Iris pigment epithelial cell (primary cell): ENCODE measurements at places on chromosomes 7 and 10.

GRCh38 chr10:16518822-16519221, 2.9 kb downstream of the C1QL3 start:
- peak; percentile 12 for DNase-seq

DNA sequence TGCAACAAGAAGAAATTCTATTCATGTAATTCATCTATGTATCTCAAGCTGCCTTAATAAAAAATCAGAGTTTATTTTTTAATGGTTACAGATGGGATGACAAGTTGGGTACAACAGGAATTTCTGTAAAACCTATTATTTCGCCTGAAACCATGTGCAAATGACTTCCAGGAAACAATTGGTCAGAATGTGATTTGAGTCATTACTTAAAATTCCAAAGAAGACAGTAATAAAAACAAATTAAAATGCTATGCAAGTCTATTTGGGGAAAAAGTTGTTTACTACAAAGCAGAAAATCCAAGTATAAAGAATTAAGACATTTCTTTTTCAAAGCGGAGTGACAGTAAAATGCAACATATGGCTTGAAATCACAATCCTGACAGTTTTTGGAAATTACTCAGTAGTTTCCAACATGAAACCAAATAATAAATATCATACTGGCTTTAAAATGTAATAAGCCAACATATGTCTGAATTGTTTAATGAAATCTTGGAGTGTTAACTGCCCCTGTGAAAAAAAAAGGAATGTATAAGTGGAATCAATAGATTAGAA, 41.5 kb upstream of the SEMA3C start:
- peak; percentile 25 for DNase-seq

DNA sequence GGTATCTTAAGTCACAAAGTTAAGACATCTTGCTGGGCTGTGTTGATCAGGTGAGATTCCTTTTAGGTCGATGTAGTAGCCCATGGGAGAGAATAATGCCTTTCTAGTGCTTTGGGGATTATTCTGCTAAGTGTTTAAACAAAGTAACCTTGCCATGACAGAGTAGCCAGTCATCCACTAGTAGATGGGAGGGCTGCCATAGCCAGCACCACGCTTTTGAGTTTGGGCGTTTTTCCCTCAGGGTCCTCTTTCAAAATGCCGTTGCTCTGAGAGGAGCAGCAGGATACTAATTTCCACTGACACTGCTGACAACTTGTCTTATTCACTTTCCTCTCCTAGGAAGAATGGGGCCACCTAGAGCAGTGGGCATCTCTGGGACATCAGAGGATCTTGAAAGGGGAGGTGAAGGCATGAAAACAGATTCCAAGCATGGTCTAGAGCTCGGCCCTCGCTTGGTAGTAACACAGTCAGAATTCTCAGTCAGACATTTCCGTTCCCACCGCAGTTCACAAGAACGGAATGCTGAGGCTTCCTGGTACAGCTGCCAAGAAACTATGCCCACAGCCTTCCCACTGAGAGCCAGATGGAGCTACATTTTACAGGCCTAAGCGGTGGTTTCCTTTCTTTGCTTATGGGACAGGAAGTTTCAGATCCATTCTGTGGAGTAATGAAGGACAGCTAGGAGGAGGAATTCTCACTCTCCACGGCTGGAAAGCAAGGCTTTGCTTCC, 15.3 kb upstream of the RSU1 start:
- peak; percentile 93 for DNase-seq

DNA sequence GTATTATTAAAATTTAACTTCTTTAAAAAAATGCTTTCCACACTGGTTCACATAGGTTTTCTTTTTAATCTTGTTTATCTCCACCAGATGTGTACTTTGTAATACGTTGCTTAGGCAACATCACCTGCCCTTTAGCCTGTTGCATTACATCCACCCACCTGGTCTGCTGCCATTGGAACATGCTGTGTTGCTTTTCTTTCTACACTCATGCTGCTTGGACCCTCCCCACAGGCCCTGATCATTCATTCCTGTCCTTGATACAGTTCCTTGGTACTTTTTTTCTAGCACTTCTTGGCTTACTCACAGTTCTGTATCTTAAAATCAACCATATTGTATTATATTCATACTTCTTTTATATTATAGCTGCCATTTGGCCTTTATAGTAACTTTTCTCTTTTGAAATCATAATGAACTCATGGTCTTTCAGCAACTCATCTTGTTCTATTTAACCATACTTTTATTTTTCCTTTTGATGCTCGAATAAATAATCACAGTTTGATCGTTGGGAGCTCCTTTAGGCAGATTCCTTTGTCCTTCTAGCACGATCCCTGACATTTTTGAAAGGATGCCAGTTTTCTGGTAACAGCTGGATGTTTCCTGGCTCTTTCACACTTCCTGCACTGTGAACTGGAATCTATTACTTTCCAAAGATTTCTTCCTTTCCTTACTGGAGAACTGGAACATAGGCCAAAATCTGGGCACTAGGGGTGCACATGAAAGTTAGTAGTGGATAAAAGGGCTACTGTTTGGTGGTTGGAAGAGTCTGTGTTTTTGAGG, 125.1 kb downstream of the CDK14 start:
- DNase-seq, result peak; percentile 83

DNA sequence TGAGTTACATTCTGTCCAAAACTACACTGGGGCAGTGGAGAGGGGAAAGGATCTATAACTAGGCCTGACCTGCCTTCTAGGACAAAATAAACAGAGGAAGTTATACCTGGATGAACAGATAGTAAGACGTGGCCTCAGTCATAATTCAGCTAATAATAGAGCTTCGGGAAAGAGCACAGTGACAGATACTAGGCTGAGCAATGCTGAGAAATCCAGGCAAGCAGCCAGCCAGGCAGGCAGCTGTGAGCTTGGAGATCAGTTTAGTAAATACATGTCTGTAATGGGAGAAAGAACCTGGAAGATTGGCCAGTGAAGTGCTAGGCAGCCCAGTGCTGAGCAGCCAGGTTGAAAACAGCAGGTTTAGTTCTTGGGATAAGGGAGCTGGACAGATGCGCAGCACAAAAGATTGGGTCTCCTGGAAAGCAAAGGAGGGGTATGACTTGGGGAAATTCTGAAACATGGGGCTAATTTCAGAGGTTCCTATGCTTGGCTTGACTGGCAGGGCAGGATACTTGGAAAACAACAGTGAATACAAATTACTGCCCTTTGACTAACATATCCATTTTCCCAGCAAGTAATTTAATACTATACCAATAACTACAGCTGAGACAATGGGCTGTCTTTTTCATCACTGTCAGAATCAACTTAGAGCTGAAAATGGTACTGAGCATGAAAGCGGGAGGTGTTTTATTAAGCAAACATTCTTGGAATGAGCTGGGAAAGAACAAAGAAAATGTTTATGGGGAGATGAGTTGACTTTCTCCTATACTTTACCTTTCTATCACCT, 140.8 kb downstream of the DGKB start:
- peak; percentile 76 for DNase-seq

DNA sequence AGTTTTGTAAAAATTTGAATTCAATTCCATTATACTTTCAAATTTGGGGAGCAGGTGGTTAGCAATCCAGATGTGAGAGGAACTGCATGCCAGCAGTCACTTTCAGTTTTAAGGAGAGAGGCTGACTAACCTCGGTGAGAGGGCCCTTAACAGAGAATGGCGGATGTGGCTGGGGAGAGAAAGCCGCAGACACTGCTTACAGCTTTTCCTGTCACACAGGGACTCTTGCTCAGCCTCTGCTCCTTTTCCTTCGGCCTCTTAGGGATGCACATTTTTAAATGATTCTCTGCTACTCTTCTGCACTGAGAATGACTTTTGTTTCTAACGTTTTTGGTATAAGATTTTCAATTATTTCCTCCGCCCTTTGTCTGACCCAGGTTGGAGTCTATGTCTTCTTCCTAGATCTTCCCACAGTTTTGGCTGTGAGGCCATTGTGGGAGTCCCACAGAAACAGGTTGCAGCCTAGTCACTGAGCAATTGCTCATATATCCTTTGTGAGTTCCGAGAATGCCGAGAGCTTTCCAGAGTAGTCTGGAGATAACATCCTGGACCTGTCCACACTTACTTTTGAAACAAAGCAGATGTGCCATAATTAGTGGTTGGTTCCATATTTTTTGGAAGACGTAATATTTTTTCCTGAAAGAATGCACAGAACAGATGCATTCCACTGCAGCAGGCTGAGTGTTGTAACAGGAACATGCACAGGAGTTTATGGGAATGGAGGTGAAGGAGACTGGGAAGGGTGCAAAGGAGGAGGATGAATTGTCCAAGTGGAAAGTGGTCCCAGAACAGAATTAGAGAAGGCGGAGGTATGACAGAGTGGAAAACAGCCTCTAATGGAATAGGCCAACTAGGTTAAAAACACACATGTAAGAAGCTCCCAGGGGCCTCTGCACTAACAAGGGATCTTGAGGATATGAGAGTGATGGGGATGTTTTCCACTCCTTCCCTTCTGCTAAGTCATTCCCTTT, 168.0 kb upstream of the ZNF32 start:
- peak; percentile 50 for DNase-seq

DNA sequence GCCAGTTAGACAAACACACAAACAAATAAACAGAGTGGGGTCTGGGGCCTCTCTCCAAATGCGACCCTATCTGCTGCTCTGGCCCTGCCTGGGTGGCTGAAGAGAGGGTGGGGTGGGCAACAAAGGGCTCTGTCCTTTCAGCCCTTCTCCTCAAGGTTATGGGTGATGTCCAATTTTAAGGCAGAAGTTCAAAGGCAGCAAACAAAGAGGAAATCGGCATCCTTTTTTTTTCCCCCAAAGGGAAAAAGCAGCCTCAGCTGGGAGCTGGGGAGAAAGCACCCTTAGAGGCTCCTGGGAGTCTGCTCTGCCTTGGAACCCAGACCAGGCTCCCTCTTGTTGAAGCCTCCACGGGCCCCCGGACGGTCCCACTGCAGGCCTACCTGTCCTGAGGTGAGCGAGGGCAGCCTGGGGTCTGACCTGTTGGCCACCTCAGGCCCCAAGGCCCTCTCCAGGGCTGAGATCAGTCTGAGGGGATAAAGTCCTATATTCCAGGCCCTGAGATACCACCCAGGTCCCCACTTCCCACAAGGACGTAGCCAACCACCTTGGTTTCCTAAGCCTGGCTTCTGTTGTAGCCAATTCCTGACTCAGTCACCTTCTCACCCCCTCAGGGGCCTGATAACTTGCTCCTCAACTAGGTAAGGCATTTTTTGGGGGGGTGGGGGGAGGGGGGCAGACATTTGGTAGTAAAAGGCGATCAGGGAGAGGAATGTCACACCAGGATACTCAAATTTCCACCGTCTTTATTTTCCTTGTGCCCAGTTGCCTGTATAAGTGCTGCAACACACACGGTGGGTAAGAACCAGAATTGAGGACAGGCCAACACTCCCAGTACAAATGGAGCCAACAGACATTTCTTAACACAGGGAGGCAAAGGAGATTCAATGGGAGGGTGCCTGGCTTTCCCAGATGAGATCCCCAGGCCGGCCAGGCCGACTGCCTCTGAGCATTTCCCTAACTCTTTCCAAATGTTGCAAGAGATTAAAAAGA, 4.3 kb downstream of the HOXA11 start:
- DNase-seq, result no peak

GRCh38 chr10:34091635-34092195, 723.4 kb downstream of the PARD3 start:
- peak; percentile 16 for DNase-seq

DNA sequence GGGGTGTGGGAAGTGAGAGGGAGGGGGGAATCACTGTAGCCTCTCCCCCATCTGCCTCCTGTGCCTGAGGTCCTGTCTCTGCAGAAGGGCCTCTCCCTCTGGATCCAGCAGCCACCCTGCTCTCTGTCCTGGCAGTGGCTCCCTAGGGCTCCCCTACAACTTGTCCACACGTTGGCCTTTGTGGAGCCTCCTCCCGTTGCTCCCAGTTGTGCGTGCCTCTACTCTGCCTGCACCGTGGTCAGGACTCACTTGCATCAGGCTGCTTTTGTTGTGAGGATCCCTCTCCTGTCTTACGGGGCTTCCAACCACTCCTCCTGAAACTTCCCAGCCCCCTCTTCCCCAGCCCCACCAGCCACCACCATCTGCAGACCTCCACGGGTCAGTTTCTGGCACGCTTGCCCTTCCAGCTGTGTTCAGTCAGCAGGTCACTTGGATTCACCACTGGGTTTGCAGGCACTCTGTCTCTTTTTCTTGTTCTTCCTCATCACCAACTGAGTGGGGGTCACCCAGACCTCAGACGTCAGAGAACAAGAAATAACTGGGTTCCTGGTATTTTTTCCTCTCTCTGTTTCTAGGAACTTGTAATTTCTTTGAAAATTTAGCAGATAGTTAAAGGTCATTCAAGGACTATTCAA, 62.3 kb downstream of the RAMP3 start:
- DNase-seq, result no peak

DNA sequence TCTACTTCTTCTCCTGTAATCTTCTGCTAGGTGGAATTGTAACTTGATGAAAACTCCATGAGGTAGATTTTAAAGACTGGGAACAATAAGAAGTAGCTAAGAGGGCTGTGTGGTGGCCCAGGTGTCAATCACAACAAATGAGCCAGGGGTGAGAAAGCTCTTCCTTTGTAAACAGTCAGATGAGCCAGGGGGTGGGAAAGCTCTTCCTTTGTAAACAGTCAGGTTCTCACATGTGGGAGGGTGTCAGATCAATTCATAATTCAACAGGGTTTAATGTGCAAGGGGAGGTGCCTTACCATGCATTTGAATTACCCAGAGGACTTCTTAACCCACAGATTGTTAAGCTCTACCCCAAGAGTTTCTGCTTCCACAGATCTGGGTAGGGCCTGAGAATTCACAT, 312.4 kb upstream of the AUTS2 start:
- no peak for DNase-seq

DNA sequence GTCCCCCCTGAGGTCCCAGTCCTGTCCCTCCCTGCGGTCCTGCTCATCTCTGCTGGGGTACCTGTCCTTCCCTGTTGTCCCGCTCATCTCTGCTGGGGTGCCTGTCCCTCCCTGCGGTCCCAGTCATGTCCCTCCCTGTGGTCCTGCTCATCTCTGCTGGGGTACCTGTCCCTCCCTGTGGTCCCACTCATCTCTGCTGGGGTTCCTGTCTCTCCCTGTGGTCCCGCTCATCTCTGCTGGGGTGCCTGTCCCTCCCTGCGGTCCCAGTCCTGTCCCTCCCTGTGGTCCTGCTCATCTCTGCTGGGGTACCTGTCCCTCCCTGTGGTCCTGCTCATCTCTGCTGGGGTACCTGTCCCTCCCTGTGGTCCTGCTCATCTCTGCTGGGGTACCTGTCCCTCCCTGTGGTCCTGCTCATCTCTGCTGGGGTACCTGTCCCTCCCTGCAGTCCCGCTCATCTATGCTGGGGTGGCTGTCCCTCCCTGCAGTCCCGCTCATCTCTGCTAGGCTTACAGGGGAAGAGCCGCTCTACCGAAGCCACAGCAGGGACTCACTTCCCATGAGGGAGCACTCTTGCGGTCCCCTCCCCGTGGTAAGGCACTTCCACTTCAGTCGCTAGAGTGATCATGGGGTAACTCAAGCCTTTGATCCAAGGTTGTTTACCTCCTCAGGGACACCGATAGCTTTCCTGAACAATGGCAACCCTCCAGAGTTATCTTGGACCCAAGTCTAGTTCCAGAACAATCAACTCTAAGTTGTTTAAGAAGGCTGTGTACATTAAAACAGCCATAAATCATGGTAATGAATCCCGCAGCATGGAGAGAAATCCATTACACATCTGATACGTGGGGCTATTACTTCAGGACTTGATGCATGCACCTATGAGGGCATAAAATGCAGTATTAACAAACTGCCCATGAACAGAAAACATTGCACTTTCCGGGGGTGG, 46.8 kb upstream of the MNX1 start:
- no peak for DNase-seq

GRCh38 chr7:141992156-141992555, 3.5 kb upstream of the MGAM start:
- DNase-seq, result no peak
